ENCODE measurements at places on chromosomes 1 and 21.
A peak's percentile ranks its signal among the peaks of the same experiment; 100 is the strongest.

DNA sequence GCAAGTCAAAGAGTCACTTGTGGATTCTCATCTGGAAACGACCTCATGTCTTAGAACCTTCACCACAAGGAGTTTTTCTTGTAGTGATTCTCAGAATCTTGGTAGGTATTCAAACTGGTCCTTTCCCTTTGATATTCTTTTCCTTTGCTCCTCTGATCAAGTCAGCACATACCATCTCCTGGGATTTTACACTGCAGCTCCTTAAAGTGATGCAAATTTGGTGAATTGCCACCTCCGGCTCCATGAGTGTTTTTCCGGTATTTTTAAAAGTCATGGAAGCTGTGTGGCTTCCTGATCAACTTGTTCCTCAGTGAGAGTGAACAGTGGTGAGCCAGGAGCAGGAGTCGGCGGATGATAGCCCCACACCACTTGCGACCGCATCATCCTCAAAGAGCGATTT lies 182.1 kb upstream of the DAB1 start:
- no peak for DNase-seq

- no peak for DNase-seq
Observed at GRCh38 chr1:65407877-65408276, 12.6 kb upstream of the LEPR start.

GRCh38 chr1:204426971-204427701 lies 15.5 kb upstream of the PPP1R15B start:
- DNase-seq = no peak

DNA sequence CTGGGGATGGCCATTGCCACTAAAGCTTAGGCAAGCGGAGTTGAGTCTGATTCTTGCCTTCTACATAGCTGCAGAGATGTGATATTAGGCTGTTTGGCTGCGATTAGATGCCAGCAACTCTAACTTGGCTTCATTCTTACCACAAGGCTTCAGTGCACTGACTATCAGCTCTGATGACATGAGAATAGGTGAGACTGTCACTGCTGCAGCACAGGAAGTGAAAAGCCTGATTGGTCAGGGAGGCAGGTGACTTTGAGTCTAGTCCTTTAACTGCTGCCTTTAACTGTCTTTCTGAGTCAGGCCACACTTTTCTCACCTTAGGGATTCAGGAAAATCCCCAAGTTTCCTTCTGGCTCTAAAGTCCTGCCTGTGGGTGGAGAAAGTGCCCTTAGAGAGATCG lies 14.1 kb upstream of the PLXNA2 start:
- no peak for DNase-seq

DNA sequence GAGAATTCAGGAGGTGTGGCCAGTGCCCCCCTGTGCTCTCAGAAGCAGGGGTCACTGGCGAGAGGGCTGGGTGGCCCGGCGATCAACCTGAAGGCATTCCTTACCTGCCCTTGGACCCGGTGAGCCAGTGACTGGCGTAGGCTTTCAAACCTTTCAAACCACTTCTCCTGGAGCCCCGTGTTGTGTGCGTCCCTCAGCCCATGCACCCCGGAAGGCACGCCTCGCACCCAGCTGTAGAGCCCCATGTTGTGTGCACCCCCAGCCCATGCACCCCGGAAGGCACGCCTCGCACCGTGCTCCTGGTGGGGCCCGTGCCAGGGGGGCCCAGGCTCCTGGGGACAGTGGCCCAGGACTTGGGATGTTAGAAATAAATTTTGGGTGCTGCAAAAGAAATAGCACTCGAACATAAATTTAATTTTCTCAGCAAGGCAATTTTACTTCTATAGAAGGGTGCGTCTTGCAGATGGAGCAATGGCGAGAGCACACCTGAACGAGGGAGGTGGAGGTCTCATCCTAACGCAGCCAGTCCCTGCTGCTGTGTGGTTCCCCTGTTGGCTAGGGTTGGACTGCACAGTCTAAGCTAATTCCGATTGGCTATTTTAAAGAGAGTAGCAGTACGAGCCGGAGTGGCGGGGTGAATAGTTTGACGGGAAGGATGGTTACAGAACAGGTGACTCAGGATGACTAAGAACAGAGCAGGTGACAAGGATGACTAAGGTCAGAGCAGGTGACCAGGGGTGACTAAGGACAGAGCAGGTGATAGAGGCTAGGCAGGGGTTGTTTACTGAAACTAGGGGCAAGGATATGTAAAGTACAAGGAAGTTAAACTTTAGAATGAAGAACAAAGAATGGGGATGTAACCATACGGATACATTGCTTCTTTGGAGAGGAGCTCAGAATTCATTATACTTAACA lies 47.4 kb downstream of the PRKCZ start:
- DNase-seq = no peak

DNA sequence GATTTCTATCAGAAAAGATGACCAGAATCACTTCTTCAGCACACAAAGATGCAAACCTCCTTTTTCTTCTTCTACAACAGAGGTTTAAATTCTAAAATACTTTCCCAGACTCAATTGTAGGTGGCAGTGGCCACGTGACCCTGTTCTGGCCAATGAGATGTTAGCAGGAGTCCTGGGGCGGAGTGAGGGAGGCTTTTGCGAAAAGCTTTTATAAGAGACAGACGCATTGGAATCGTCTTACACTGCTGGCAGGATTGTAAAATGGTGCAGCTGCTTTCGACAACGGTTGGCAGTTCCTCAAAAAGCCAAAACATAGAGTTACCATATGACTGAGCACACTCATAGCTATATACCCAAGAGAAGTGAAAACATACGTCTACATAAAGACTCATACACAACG lies 87.0 kb upstream of the MAGI3 start:
- no peak for DNase-seq

DNA sequence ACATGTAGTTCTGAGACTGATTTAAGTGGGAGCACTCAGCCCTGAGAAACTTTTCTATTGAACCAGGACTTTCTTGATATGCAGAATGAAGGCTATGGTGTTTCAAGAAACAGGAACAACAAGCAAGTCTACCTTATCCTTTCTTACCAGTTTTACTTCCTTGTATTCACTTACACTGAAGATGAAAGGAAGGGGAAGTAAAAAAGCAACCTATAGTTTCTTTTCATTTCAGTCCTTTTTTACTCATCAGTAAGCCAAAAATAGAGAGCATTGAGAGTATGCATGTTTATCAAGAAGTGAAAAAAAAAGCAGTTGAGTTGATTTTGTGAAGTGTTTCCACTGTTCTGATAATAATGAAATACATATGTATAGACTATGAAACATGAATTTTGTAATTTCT lies 1010.3 kb downstream of the AMY1C start:
- no peak for DNase-seq

- DNase-seq = no peak
Observed at GRCh38 chr1:195495720-195496635, 1112.3 kb downstream of the KCNT2 start.

- DNase-seq = no peak
Observed at GRCh38 chr1:54070171-54070837, 16.9 kb downstream of the TCEANC2 start.

GRCh38 chr1:19110257-19110927 lies 99.7 kb downstream of the UBR4 start:
- no peak for DNase-seq

DNA sequence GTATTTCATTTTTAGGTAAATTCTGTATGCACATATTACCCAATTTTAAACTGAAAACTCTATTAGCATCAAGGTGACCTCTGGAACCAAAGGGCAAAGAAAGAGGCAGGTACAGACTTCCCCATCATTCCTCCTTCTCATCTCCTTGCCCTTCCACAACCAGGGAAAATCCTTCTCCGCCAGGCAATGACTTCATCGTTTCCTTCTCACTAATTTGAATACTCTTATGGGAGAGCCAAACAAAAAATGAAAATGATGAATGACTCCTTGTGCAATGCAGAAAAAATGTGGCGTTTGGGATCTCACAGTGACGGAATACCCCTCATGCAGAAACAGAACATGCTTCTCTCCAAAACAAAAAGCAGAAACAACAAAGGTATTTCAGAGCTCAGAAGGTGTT lies 83.7 kb downstream of the HLCS start:
- DNase-seq = no peak

GRCh38 chr1:150404465-150404864 lies 40.5 kb downstream of the RPRD2 start:
- DNase-seq = no peak

DNA sequence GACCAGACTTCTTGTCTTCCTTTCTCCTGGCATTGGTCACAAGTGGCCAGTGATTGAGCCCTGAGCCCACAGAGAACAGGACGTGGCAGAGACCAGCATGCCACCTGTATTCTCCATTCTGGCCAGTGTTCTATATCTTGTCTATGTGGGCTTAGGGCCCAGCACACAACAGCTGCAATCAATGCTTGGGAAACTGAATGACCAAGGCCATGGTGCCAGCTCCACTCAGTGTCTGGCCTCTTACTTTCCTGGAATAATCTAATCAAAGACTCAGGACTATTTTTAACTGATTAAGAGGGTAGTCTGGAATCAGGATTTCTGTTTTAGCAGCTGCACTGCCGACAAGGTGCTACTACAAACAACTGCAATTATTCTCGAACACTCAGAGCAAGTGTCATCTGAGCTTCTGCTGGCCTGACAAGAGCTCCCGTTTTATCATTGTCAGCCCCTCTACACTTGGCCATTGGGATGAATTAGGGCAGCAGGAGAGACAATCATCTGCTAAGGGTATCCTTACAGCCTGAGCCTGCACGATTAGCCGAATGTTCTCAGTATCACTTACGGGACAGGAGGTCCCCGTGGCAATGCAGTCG lies 74.4 kb upstream of the GRIK3 start:
- no peak for DNase-seq

GRCh38 chr1:26574719-26575251 lies 45.2 kb downstream of the RPS6KA1 start:
- no peak for DNase-seq

- DNase-seq = no peak
Observed at GRCh38 chr1:34982820-34983376, 2.2 kb downstream of the TMEM35B start.

DNA sequence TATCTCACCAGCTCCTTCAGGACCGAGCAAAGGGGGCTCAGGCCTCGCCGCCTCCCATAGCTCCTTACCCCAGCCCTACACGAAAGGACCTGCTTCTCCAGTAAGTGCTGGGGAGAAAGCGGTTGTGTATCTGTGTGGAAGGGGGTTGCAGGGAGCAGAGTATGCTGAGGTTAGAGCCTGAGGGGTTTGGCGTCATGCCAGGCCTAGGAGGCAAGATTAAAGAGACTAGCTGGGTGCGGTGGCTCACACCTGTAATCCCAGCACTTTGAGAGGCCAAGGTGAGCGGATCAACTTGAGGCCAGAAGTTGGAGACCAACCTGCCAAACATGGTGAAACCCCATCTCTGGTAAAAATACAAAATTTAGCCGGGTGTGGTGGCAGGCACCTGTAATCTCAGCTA lies 14.1 kb upstream of the RASSF5 start:
- no peak for DNase-seq

DNA sequence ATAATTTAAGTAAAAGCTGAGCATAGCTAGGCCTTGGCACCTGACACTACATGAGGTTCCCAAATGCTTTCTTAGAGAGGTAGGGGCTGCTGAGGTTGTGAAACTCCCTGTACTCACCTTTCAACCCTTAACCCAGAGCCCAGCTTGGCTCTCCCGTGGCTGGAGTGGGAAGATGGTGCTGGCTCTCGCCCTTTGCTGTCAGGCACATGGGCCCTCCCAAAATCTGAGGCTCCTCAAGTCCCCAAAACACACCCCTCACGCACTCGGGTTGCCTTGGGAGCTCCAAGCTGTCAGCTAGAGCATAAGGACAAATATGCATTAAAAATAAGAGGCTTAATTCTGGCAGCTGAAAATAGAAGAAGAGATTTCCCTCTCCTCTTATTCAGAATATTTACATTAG lies 46.7 kb upstream of the PLPPR4 start:
- no peak for DNase-seq

DNA sequence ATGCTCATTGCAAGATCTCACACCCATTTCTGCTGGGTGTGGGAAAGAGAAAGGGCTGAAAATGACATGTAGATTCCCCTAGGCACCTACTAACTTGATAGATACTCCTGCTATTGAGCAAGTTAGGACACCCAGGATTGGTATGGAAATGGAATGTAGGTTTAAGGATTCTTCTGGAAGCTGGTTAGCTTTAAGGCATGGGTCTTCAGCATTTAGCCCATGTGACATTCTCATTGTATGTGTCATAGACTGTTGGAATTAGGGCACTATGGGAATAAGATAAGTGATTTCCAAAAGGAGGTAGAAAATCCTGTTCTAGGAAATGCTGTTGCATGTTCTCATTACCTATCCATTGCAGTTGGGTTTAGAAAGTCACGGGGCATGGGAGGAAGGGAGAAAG lies 76.2 kb downstream of the DISC1 start:
- DNase-seq = no peak

GRCh38 chr21:43739621-43740435 lies 20.9 kb downstream of the PDXK start:
- no peak for DNase-seq

DNA sequence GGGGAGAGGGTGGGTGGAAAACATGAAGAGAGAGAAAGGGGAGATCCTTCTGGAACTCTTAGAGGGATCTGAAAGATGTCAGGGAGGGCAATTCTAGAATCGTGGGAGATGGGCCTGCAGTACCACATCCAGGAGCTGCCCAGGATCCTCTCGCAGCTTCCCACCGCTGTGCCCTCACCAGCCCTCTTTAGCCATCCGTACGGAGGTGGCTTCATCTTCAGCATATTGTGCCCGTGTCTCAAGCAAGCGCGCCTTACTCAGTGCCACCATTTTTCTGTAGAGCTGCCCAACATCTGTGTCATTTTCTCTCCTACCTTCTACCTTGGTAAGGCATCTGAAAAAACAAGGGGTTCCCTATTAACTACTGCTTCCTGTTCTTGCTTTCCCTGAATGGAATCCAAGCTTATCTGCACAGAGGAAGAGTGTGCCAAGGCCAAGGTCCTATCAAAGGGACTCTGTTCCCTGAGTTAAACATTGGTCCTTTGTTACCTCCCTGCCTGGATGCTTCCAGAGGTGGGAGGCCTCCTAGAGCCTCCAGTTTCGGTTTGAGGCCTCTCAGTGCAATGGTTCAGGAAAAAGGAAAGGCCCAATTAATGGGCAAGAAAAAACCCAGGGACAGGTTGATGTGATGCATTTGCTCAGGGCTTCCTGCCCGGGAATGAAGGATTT lies 23.2 kb downstream of the C1orf116 start:
- no peak for DNase-seq

DNA sequence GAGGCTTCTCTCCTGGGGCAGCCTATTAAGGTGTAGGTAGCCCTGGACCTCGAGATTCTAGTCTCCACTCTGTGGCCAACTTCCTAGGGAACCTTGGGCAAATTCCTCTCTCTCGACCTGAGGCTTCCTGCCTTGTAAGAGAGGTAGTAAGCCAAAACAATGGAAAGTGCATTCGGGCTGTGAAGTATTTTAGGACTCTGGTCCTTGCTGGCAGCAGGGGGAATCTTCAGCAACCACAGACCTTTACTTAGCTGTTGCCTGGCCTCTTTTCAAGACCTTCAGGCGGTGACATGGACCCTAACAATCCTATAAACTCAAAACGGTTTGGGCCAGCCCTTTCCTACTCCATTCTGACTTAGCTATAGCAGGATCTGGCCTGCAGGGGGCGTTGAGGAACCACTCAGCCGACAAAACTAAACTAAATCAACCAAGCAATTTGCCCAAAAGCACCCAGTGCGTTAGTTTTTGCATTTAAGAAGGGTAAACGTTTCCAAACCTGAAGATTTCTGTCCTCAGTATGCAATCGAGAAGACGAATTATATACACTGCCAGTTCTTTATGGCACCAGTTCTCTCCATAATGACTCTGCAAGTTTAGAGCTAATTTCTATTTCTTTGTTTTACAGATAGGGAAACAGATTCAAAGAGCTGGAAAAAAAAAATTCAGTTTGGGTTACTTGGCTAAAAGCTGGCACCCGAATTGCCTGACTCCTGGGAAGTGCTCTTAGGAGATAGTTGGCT lies 10.9 kb upstream of the SESN2 start:
- peak; percentile 71 for DNase-seq

GRCh38 chr21:43602266-43603232 lies 56.7 kb downstream of the HSF2BP start:
- DNase-seq = no peak
